ENCODE measurements at places on chromosomes 13 and 19.

DNA sequence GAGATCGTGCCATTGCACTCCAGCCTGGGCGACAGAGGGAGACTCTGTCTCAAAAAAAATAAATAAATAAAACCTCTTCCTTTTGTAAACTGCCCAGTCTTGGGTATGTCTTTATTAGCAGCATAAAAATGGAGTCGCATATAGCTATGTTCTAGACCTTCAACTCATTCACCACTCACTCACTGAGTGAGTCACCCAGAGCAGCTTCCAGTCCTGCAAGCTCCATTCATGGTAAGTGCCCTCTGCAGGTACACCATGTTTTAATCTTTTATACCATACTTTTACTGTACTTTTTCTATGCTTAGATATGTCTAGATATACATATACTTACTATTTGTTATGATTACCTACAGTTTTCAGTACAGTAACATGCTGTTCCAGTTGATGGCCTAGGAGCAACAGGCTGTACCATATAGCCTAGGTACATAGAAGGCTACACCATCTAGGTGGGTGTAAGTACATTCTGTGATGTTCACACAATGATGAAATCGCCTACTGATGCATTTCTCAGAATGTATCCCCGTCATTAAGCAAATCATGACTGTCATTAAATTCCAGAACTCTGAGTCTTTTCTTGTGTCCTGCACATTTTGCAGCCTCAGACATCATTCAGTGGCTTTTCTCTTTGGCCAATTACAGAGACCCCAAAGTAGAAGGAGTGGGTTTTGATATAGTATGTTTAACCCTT is 13.7 kb upstream of the FARP1 start:
- H3K4me1 ChIP-seq: no peaks in the 10 kb centered on the region
- H3K27ac ChIP-seq: no peak overlapping the region
- H3K4me3 ChIP-seq: no peak overlapping the region
- H3K36me3 ChIP-seq: no peaks in the 10 kb centered on the region

GRCh38 chr13:98838776-98839175 is 86.3 kb upstream of the SLC15A1 start:
- no peak for DNase-seq
- H3K27ac ChIP-seq: no peak overlapping the region
- no peak overlapping the region for H3K4me3 ChIP-seq
- no peaks in the 10 kb centered on the region for H3K36me3 ChIP-seq
- H3K4me1 ChIP-seq: peaks cover 5% of the 10 kb centered on the region

- H3K27me3 ChIP-seq: no peaks in the 10 kb centered on the region
- H3K4me1 ChIP-seq: 0 out of 2 replicates have a peak, but pooled peaks cover 4% of the 10 kb centered on the region
- no peaks in the 10 kb centered on the region for H3K36me3 ChIP-seq
- DNase-seq: no peak
- no peak overlapping the region for H3K4me3 ChIP-seq
These were observed 77.0 kb upstream of the TSC22D1 start for GRCh38 chr13:44652962-44653660.

- no peaks in the 10 kb centered on the region for H3K27me3 ChIP-seq
- H3K27ac ChIP-seq: no peak overlapping the region
- H3K4me3 ChIP-seq: no peak overlapping the region
- peaks cover 13% of the 10 kb centered on the region for H3K4me1 ChIP-seq
These were observed 9.6 kb upstream of the GPR183 start for GRCh38 chr13:99316657-99317256.

DNA sequence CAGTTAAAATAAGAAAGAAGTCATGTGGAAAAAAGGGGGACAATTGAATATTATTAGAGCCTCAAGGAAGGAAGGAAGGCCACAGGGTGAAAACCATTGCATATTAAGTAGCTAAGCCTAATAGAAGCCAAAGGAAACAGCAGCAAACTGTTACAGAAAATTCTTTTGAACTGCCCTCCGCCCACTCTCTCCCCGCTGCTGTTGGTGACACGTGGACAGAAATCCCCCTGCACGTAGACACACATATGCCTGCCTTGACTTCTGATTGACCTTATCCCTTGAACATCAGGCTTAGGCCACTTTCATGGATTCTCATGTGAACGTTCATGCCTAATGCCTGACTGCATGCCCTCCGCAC is 229.1 kb downstream of the KCNRG start:
- H3K4me3 ChIP-seq: peak overlapping the region; percentile 29
- H3K4me1 ChIP-seq: peaks cover 26% of the 10 kb centered on the region
- H3K27ac ChIP-seq: peak overlapping the region; percentile 91
- no peaks in the 10 kb centered on the region for H3K36me3 ChIP-seq
- no peaks in the 10 kb centered on the region for H3K27me3 ChIP-seq

- H3K27me3 ChIP-seq: no peaks in the 10 kb centered on the region
- no peak overlapping the region for H3K27ac ChIP-seq
- H3K4me3 ChIP-seq: no peak overlapping the region
- H3K4me1 ChIP-seq: no peaks in the 10 kb centered on the region
These were observed 19.1 kb downstream of the C19orf12 start for GRCh38 chr19:29695765-29696564.

DNA sequence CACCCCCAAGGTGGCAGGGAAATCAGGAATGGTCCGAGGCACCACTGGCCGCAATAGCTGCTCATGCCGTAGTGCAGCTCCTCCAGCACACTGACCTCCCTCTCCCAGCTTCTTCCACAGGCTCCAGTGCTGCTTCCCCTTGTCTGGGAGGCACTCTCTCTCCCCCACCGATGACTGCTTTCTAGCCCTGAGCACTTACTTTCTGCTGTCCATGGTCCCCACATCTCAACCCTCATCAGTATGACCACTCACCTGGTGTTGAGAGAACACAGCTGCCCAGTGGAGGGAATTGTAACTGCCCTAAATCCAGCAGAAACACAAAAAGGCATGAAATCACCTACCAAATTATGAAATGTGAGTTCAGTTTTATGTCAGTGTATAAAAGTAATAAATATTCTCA is 28.9 kb upstream of the TPP2 start:
- no peak overlapping the region for H3K4me3 ChIP-seq
- peaks cover 66% of the 10 kb centered on the region for H3K27me3 ChIP-seq
- H3K36me3 ChIP-seq: no peaks in the 10 kb centered on the region

DNA sequence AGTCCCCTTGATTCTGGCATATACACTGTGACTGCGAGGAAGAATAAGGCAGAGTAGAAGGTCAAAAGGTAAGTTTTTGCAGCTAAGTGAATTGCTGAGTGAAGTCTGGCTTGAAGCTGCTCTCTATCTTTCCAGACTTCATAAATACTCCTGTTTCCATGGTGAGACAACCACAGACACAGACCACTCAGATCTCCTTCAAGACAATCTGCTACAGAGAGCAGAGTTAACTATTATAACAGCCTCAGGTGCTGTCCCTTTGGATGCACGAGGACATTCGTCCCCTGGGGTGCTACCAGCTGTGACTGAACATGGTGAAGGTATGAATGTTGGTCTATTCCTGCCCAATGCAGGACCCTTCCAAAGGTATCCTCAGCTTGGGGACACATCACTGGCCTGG is 104.0 kb downstream of the MYCBP2 start:
- H3K36me3 ChIP-seq: no peaks in the 10 kb centered on the region
- H3K4me1 ChIP-seq: no peaks in the 10 kb centered on the region
- H3K27me3 ChIP-seq: no peaks in the 10 kb centered on the region

- H3K27me3 ChIP-seq: no peaks in the 10 kb centered on the region
- peaks cover 12% of the 10 kb centered on the region for H3K36me3 ChIP-seq
- no peak overlapping the region for H3K4me3 ChIP-seq
- H3K27ac ChIP-seq: no peak overlapping the region
- H3K4me1 ChIP-seq: no peaks in the 10 kb centered on the region
These were observed 41.8 kb downstream of the EFNB2 start for GRCh38 chr13:106493533-106494220.

- no peak for DNase-seq
- no peak overlapping the region for H3K27ac ChIP-seq
- no peak overlapping the region for H3K4me3 ChIP-seq
- no peaks in the 10 kb centered on the region for H3K36me3 ChIP-seq
- no peaks in the 10 kb centered on the region for H3K27me3 ChIP-seq
These were observed 679 bp upstream of the ABHD8 start for GRCh38 chr19:17303940-17304267.

DNA sequence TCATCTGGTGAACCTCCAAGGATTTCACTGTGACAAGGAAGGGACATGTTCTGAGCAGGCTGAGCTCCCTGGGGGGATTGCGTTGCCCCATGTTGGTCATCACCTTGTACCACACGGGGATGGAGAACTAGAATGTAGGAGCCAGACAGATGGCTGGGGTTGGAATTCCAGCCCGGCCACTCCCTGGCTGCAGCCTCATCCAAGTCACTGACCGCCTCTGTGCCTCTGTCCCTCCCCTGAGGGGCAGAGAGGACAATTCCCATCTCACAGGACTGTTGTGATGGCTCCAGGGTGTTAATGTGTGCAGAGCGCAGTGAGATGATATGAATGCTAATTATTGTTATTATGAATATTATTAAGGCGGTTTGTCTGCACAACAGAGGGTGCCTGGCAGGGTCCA is 24.1 kb downstream of the ADGRL1 start:
- DNase-seq: no peak
- no peaks in the 10 kb centered on the region for H3K4me1 ChIP-seq
- no peaks in the 10 kb centered on the region for H3K27me3 ChIP-seq
- H3K36me3 ChIP-seq: 0 out of 2 replicates have a peak, but pooled peaks cover 3% of the 10 kb centered on the region

DNA sequence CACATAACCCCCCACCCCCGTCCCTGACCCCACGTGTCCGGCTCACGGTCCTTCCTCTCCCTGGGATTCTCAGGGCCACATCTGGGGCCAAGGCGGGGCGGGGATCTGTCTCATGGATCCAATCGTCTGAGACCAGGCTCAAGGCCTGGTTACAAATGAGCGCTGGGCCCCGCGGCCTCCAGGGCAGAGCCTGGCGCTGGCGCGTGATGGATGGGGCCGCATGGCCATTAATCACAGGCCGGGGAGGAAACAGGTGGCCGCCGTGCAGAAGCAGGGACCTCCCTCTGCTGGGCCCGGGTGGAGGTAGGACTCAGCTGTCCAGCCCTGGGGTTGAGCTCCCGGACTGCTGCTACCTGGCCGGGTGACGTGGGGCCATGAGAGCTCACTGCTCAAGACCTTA is 5.8 kb upstream of the TLE5 start:
- no peak overlapping the region for H3K27ac ChIP-seq
- no peak for DNase-seq
- H3K36me3 ChIP-seq: no peaks in the 10 kb centered on the region
- no peak overlapping the region for H3K4me3 ChIP-seq
- no peaks in the 10 kb centered on the region for H3K27me3 ChIP-seq

DNA sequence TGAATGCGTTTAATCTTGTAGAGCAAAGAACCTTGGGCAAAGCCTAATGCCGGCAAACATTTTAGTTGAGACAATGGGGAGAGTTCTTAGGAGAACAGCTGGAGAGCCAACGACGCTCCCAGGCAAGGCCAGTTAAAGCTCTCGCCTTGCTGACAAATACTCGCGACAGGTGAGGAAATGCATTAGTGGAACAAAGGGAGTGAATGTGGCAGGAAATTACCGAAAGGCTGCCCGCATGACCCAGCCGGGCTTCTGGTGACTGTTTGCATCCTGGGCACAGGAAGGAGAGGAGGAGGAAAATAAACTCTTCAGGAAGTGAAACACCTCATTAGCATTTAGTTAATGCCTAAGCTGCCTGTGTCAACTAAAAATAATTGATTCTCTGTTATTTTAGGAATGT is 74.6 kb downstream of the SHISA2 start:
- H3K27ac ChIP-seq: no peak overlapping the region
- no peak overlapping the region for H3K4me3 ChIP-seq
- no peaks in the 10 kb centered on the region for H3K36me3 ChIP-seq

DNA sequence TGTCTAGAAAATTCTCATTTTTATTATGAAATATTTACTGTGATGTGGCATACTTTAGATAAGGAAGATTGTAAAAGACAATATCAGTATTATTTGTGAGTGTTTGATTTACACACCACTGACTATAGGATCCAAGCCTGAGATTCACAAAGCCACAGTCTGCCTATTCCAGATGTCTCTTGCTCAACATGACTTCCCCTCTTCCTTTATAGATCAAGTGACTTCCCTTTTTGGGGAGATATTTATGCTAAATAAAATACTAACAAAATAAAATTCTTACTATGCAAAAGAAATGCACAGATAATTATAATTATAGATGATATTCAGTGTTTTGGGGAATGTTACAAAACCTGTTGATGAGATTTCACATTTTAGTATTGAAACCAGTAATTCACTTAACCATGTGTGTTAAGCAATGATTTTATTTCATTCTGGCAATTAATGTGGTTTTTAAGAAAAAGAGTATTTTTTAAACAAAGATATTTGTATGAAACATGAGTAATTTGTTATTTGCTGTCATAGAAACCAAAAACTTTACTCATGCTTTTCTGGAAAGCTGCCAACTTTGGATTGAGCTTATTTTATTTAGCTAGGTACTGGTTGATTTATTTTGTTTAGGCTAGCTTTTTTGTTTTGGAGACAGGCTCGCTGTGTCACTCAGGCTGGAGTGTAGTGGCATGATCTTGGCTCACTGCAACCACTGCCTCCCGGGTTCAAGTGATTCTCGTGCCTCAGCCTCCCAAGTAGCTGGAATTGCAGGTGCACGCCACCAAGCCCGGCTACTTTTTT is 13.7 kb upstream of the GPR183 start:
- H3K36me3 ChIP-seq: 0 out of 2 replicates have a peak, but pooled peaks cover 2% of the 10 kb centered on the region
- no peaks in the 10 kb centered on the region for H3K27me3 ChIP-seq
- peaks cover 45% of the 10 kb centered on the region for H3K4me1 ChIP-seq

GRCh38 chr13:44739539-44739938 is 163.4 kb upstream of the TSC22D1 start:
- no peak overlapping the region for H3K4me3 ChIP-seq
- no peaks in the 10 kb centered on the region for H3K27me3 ChIP-seq

GRCh38 chr19:3585301-3586126 is at the start of gene GIPC3:
Gene GIPC3 (plus strand): TSS chr19:3585478. CDS start chr19:3585598, 120 bp downstream.
- no peak within 1 kb of the TSS for H3K27ac ChIP-seq
- no peak for DNase-seq
- no peak within 1 kb of the TSS for H3K4me3 ChIP-seq
- H3K4me1 ChIP-seq: peaks cover 1% of the 10 kb centered on the region
- H3K36me3 ChIP-seq: no peaks in the 10 kb centered on the region

DNA sequence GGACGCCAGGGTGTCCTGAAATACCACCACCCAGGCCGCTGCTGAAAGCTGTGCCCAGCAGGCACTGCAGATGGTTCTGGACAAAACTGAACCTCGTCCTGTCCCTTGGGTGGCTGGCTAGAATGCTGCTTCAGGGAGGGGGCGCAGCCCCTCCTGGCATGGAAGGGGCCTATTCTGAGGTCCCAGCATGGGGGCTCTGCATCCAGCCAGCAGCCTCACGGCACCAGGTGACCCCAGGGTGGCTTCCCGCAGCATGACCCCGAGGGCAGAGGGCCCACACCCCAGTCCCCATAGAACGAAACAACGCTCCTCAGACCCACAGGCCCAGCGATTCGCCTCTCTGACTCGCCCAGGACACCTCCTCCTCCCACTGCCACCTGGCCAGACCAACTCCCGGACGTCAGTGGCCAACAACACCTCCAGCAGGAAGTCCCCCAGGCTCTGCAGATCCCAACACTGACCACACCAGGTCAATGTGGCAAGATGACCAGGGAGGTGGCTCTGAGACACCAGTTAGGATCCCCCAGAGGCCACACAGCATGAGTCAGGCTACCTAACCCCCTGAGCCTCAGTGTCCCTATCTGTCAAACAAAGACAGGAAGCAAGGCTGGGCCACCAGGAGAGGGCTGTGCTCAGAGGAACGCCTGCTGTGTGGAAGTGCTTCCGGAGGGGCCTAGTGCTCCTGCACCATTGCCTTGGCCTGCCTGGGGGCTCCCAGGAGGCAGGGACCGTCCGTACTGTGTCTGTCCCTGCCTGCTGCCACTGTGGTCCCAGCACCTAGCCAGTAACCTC is 6.1 kb downstream of the MKNK2 start:
- H3K36me3 ChIP-seq: peaks cover 2% of the 10 kb centered on the region
- no peak overlapping the region for H3K27ac ChIP-seq
- H3K27me3 ChIP-seq: no peaks in the 10 kb centered on the region
- DNase-seq: no peak

GRCh38 chr13:43782686-43783085 is 4.1 kb downstream of the ENOX1 start:
- H3K4me1 ChIP-seq: peaks cover 4% of the 10 kb centered on the region
- no peak overlapping the region for H3K27ac ChIP-seq
- H3K36me3 ChIP-seq: no peaks in the 10 kb centered on the region
- no peaks in the 10 kb centered on the region for H3K27me3 ChIP-seq
- DNase-seq: no peak

All from PC-3 (cell line).